RPMI7951 (cell line): ENCODE measurements at places on chromosomes 2 and 18. TPM values are rescaled to one million over a fixed set of nuclear protein-coding genes. Genes with fewer than 3 reads are reported as not detected.

The MC5R gene
- total RNA-seq, result 0.49 TPM in 1 of 2 replicates, not detected in the other

The ITPRIPL1 gene
- total RNA-seq, result 14.5 and 15.9 TPM in 2 replicates

The CEP192 gene
- 28.1 and 32.2 TPM in 2 replicates for total RNA-seq

The LHCGR gene
- not detected in 2 replicates for total RNA-seq

The SGPP2 gene
- 0.10 TPM in 1 of 2 replicates, not detected in the other for total RNA-seq

The TET3 gene
- total RNA-seq, result 3.4 and 3.6 TPM in 2 replicates

The GDF7 gene
- total RNA-seq, result not detected in 2 replicates

The SP140 gene
- total RNA-seq, result 0.12 and 0.59 TPM in 2 replicates

The GNAL gene
- total RNA-seq, result not detected in 2 replicates

The GALR1 gene
- not detected in 2 replicates for total RNA-seq

The IL1RL1 gene
- total RNA-seq, result 0.10 TPM in 1 of 2 replicates, not detected in the other

The THOC1 gene
- 34.4 and 39.8 TPM in 2 replicates for total RNA-seq

The GCG gene
- total RNA-seq, result 0.24 and 0.39 TPM in 2 replicates

DNA sequence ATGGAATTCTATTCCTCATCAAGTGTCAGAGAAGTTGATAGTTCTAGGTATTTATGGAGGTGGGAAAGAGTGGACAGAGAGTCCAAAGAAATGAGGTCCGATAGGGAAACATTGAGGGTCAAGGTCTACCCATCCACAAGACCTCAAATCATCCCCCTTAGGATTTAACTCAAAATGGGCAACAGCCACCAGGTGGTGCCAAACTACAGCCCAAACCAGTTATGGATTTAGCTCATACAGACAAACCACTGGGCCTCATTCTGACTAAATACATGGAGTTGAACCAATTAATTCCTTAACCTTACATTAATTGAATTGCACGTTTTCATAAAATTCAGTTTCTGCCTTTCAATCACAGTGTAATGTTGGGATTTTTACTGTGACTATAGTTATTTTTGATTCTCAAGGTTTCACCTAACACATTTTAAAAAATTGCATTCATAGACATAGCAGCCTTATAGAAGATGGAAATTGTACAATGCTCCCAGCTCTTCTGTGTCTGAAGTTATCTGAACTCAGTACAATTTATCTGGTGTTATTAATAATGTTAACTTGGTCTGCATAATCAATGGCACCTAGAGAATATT is 98.2 kb upstream of the HNMT start:
- peak; percentile 43 for DNase-seq

- no peak for DNase-seq
Measured at GRCh38 chr2:201915446-201915845, 109.1 kb downstream of the CDK15 start.

GRCh38 chr2:77521548-77521891 is 656 bp downstream of the LRRTM4 start:
- DNase-seq, result no peak

GRCh38 chr2:86216575-86217555 is 17.6 kb downstream of the MRPL35 start:
- peak; percentile 65 for DNase-seq

DNA sequence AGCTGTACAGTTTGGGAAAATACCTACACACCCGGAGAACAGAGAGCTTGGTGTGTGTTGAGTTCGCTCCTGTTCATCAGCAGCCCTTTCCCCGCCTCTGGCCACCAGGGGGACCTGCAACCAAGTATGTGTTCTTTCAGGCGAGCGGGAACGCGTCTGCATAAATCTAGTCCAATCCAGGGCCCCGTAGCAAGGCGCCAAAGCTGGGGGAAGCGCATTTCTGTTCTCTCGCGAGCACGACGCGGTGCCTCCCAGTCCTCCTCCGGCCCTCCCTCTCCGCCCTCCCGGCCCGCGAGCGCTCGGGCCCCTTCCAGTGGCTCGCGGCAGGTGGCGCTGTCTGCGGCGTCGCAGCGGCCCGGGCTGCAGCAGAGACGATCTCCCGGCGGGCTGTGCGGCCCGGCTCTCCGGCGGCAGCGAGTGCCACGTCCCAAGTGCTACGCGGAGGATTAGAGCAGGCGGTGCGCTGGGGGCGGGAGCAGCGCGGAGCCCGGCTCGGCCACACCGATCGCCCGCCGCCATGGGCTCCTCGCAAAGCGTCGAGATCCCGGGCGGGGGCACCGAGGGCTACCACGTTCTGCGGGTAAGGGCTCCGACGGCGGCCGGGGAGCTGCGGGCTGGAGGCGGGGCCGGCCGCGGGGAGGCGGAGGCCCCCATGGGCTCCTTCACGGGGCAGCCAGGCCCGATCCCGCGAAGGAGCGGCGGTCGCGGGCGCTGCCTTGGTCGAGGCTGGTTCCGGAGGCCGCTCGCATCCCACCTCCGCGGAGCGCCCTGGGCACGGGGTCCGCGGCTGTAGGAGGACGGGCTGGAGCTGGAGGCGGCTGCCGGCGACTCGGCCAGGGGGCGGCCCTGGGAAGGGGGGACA is at the start of gene GORASP2:
TSS of gene GORASP2 (plus strand) at position 430 of the 862 bp plus-strand sequence. CDS start at position 518, 88 bp downstream.
- DNase-seq, result peak; percentile 100

DNA sequence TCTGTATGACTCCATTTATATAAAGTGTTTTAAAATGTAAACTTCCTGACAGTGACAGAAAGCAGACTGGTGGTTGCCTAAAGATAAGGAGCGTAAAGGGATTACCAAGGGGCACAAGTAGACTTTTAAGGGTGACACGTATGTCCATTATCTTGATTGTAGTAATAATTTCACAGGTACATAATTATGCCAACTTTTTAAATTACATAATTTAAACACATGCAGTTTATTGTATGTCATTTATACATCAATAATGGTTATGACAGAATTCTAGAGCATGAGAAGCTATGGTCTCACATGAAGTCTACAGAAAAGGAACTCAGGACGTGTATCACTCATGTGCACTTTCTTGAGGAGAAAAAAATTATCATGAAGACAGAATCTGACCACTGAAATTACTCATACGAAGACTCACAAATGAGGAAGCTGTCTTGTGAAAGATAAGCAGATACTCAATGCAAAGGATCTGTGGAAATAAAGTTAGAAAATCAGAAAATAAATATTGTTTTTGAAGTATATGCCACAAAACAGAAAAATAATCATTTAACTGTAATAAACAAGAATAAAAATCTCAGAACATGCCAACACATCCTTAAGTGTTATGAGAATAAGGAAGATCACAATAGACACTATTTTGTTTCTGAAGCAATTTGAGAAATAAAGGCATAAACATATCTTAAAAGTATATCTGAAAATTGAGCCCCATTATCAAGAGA is 84.4 kb downstream of the TMEM131 start:
- peak; percentile 62 for DNase-seq

GRCh38 chr2:46643493-46643892 is 164.1 kb downstream of the TMEM247 start:
- DNase-seq, result no peak

DNA sequence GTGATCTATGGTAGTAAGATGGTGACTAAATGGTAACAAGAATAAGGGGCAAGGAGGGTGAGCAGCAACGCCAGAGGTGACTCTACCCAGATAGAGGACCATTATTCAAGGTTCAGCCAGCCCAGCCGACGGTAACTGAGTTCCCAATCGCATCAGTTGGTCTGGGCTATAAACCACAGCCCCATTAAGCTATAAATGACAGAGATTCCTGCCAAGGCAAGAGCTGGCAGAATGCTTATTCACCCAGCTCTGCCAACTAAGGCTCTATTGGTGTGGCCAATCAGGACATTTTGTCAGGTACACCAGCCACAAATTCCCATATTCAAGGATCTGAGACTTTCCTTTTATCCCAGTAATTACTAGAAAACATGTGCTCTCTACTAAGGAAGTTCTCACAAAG is 3.6 kb downstream of the CHN1 start:
- DNase-seq, result no peak

- DNase-seq, result no peak
Measured at GRCh38 chr2:99490623-99491461, 1.0 kb upstream of the REV1 start.

DNA sequence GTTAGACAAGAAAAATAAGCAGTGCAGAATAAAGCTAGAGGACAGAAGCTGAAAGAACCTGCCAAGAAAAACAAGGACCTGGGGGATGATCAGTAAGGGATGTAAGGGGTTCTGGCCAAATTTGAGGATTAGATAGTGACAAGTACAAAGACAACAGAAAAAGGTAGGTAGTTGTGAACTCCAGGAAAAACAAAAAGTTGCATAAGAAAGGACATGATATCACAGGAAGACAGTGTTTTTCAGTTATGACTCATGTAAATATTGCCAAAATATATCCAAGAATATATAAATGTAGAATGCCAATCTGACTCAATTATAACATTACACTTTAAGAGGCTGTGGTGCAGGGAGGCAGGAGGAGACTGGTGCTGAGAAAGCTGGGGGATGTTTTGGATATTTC is 209.8 kb upstream of the SH3BP4 start:
- DNase-seq, result no peak

- DNase-seq, result peak; percentile 48
Measured at GRCh38 chr2:197238043-197238365, 72.6 kb downstream of the ANKRD44 start.

GRCh38 chr2:60633615-60634014 is 80.2 kb upstream of the BCL11A start:
- DNase-seq, result no peak

DNA sequence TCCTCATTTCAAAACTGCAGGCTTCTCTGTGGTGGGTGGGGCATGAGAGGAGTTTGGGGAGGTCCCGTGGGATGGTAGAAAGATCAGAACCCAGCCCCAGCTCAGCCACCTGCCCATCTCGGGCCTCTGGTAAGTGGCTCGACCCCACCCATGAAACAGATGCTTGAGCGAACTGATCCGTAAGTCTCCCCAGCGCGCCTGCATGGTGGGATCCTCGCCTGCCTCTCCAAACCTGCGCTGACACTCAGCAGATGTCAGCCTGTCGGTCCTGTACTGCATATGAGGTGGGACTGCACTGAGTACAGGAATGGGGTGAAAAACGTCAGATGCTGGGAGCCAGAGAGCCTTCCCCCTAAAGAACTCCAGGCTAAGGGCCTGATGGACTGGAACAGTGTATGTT is 15.9 kb upstream of the RPL31 start:
- no peak for DNase-seq

DNA sequence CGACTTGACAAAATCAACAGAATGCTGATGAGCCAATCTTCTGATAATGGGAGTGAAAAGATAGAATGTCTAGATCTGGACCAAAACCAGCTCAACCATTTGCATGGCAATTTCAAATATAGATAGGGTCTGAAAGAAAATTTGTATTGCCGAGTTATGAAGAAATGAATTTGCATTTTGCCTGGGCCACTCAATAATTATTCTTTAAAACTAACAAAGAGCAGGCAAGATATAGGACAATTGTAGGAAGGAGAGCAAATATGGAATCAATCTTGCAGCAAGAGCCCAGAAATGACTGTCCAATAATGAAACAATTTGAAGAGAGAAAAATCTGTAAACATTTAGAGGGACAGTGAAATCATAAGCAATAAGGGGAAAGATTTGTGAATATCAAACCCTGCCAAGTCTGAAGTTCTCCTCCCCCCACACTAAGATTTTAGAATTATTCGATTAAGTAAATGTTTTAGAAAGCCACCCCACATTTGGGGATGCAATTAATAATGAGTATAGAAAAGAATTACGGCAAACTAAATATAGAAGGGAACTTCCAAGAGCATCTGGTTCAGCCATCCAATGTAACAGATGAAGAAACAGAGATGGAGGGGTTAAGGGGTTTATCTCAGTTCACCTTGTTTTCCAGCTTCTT is 377.4 kb downstream of the SETBP1 start:
- DNase-seq, result no peak

DNA sequence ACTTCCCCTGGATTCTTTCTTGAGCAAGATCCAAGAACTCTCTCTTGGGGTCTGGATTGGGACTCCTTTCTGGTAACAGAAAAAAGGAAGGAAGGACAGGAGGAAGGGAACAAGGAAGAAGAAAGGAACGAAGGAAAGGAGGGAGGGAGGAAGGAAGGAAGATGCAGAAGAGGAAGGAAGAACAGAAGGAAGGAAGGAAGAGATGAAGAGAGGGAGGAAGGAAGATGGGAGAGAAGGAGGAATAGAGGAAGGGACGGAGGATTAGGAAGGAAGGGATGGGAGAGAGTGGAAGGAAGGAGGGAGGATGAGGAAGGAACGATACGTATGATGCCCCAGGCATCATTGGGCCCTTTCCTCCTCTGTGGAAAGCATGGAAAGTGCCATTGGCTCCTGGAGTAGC is 58.6 kb downstream of the CYP26B1 start:
- no peak for DNase-seq

- DNase-seq, result no peak
Measured at GRCh38 chr2:39375917-39376316, 61.2 kb downstream of the MAP4K3 start.

- no peak for DNase-seq
Measured at GRCh38 chr2:126802774-126803433, 95.8 kb upstream of the TEX51 start.

- peak; percentile 55 for DNase-seq
Measured at GRCh38 chr2:60998628-60999545, 18.6 kb upstream of the PEX13 start.

DNA sequence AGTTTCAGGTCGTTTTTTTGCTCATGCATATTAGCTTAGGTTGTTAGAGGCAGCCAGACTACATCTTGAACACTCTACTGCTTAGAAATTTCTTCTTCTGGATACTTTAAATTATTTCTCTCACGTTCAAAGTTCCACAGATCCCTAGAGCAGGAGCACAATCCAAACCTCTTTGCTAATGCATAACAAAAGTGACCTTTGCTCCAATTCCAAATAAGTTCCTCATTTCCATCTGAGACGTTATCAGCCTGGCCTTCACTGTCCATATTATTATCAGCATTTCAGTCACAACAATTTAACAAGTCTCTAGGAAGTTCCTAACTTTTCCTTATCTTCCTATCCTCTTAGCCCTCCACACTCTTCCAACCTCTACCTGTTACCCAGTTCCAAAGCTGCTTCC is 50.4 kb upstream of the ERMN start:
- DNase-seq, result no peak

- DNase-seq, result no peak
Measured at GRCh38 chr2:226934546-226935201, 98.8 kb downstream of the RHBDD1 start.

GRCh38 chr2:610491-610890 is 66.7 kb downstream of the TMEM18 start:
- DNase-seq, result no peak

- DNase-seq, result peak; percentile 68
Measured at GRCh38 chr2:199019898-199020507, 437.7 kb downstream of the SATB2 start.

DNA sequence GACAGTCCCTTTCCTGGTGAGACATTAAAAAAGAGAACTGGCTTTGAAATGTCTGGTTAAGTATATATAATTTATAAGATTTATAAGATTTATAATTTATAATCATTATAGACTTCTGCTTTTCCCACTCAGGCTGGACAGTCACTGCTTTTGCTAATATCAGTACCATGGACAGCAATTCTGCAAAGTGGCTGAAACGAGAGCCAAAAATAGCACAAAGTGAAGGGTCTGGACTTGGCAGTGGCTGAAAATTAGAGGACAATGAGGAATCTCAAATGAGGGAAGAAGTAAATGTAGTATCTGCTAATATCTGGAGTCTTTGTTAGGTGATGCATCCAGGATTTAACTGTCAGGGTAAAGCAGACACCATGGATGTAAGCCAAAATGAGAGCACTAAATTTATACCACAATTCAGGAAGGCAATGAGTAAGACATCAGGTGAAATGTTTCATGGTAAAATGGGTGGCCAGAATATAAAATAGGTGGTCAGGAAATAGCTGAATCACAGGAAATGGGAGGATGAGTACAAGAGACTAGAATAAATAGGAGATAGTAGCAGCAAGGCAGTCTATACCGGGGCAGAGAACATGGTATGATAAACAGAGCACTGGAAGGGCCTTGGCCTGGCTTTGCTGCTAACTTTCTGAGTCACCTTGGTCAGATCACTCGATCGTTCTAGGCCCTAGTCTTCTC is 39.6 kb upstream of the BOD1L2 start:
- DNase-seq, result peak; percentile 43

GRCh38 chr2:23376972-23377371 is 8.0 kb upstream of the KLHL29 start:
- no peak for DNase-seq
